D341Med (cell line): ENCODE measurements at places on chromosomes 16 and 17.

DNA sequence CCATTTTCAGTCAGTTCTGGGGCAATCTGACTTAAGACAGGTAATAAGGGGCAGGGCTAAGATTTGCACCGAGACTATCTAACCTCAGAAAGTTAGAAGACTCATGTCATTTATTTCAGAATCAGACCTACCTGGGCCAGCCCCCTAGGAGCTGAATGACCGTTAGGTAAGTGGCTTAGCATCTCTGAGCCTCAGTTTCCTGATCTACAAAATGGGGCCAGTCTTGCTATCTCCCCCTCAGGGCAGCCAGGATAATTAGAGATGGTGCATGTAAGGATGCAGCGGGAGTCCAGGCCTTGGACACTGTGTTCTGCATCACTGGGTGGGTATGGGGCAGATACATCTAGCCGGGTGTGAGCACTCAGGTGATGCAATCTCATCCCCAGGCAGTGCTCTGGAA is 10.4 kb upstream of the METTL22 start:
- DNase-seq = no peak

- DNase-seq = no peak
Observed at GRCh38 chr16:79623062-79623461, 22.5 kb upstream of the MAF start.

GRCh38 chr17:67377488-67378453 is 690 bp downstream of the PITPNC1 start:
- peak; percentile 84 for DNase-seq

DNA sequence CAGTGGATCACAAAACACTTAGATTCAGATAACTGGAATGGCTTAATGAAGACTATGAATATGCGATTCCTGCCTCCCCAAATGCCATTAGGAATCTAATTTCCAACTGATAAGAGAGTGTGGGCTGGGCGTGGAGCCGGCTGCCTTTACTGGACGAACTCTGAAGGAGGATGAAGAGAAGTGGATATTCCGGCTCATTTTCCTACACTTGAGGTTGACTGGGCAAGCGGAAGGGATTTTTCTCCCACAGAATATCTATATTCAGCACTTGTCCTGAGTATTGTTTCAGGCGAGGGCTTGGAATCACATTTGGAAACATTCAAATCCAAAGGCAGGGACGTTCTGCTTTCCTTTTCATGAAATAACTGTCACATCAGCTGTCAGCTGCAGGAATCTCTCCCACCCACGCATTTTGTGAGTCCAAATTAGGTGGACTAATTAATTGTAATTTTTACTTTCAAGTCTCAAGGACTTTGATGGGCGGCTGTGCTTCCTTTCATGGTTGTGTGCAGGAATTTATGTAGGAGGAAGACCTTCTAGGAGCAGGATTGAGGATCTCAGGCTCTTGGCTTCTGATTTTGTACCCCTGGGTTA is 138.5 kb downstream of the PITPNC1 start:
- no peak for DNase-seq

- DNase-seq = peak; percentile 90
Observed at GRCh38 chr17:21280081-21280518, 4.4 kb upstream of the MAP2K3 start.

- no peak for DNase-seq
Observed at GRCh38 chr16:21645261-21645721, 7.1 kb downstream of the IGSF6 start.

DNA sequence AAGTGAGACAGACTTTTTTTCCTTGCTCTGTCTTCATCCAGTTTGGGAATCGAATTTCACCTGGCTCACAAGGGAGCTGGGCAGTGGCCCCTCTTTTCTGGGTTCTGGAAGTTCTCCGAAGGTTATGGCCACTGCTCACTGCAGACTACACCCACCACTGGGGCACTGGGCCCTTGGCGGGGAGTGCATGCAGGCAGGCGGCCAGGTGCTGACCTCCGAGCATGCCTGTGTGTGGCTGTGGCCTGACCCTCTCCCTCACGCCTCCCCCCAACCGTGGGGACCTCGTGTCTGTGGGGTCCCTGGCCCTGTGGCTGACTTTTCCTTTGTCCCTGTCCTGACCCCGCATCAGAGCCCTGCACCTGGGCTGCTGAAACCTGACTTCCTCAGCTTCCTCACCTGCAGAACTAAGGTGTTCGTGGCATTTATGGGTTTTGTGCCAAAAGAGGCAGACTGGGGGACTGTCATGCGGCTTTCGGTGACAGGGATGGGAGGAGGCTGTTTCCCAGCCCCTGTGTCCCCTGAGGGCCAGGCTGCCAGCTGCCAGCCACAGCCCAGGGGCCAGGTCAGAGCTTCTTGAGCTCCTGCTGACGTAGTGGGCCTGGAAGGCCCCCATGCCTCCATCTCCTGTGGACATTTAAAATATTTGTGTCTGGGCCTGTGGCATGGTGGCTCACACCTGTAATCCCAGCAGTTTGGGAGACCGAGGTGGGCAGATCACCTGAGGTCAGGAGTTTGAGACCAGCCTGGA is 21.4 kb downstream of the ASPSCR1 start:
- DNase-seq = no peak

DNA sequence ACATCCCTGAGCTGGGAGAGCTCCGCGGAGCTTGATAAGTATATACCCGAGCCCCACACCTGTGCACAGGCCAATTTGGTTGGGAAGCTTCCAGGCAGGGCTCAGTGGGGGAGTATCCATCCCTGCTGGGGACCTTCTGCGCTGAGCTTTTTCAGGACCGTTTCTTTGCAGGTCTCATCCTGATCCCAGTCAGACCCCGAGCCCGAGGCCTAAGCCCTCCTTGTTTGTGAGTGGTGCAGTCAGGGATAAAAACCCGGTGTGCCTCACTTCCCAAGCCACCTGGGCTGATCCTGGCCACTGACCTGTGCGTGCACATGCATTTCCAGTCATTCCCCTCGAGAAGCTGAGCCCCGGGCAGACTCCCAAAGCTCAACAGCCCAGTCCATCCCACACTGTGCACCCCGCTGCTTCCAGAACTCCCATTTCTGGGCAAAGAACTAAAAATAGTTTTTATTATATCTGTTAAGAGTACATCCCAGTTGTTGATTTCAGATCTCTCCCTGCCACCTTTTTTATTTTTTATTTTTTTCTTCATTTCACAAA is 27.3 kb upstream of the NAT9 start:
- DNase-seq = no peak

DNA sequence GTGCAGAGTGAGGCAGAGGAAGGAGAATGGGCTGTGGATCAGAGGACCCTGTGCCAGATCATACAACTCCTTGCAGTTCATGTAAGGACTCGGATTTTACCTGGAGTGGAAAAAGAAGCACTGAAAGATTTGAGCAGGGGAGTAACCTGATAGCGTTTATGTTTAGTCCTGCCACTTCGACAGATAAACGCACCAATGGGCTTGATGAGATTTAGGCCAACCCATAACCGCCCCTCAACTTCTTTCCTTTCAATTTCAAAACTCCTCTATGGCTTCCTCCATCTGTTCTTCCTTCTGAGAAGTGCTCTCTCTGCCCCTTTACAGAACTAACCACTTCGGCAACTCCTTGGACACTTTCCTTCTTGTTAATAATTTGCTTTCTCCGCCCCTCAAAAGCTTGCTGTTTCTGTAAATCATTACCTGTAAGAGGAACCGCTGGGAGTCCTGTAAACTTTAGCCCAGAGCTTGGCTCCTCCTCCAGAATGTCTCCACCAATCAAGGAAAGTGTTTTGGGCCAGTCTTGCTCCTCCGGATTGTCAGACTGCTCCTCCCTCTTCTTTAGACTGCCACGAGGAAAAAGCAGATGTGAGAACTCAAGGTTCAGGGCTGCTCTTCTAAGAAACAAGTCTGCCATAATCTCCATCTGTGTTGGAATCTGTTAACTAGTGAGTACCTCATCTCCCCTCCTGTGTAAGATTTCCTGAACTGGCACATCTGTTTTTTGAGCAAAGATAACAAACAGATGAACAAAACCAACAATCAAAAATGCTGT is at the start of gene ACSM3:
TSS of gene ACSM3 (plus strand) at position 554 of the 772 bp plus-strand sequence. CDS start 6,021 bp downstream, outside the sequence.
- DNase-seq = no peak

DNA sequence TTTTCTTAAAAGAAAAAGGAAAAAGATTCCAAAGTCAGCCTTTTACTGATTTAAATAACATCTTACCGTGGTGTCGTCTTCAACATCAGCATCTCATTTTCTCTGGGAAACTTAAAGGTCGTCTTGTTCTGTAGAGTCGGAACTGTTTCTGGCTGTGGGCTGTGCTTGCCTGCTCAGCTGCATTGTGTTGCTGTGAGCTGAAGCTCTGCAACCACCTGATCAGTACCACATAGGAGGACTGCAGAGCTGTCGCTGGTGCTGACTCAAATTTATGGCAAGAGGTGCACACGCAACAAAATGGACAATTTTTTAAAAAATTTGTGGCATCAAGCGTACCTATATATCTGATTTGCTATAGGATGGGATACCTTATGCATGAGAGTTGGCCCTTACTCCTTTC is at the start of gene OMG:
TSS of gene OMG (minus strand) at position 150 of the 400 bp plus-strand sequence. CDS start 908 bp downstream, outside the sequence.
- no peak for DNase-seq

- DNase-seq = no peak
Observed at GRCh38 chr17:75191584-75191983, 8.8 kb upstream of the SUMO2 start.

DNA sequence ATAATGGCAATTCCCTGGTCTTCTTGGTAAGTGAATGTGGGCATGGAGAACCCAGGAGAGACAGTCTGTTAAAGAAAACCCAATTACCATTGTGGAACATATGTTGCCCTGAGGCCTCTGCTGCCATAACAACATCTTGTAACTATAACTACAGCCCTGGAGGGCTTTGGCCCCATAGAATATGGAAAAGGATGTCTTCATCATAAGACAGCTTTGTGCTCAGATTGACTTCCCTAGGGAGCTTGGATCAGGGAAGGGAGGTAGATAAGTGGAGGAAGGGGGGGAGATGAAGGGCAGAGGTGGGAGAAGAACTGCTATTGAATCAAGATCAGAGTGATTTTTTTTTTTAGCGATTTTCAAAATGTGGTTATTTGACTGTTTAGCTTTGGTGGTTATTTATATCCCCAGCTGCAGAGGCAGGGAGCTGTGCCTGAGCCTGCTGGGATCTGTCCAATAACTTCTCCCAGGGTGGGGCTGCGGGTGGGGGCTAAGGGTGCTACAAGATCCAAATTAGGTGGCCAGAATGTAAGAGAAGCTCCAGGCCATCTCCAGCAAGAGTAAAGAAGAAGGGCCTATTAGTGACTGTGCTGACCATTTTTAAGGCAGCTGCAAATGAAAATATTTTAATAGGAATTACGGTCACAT is 5.3 kb upstream of the KAT7 start:
- DNase-seq = peak; percentile 79

DNA sequence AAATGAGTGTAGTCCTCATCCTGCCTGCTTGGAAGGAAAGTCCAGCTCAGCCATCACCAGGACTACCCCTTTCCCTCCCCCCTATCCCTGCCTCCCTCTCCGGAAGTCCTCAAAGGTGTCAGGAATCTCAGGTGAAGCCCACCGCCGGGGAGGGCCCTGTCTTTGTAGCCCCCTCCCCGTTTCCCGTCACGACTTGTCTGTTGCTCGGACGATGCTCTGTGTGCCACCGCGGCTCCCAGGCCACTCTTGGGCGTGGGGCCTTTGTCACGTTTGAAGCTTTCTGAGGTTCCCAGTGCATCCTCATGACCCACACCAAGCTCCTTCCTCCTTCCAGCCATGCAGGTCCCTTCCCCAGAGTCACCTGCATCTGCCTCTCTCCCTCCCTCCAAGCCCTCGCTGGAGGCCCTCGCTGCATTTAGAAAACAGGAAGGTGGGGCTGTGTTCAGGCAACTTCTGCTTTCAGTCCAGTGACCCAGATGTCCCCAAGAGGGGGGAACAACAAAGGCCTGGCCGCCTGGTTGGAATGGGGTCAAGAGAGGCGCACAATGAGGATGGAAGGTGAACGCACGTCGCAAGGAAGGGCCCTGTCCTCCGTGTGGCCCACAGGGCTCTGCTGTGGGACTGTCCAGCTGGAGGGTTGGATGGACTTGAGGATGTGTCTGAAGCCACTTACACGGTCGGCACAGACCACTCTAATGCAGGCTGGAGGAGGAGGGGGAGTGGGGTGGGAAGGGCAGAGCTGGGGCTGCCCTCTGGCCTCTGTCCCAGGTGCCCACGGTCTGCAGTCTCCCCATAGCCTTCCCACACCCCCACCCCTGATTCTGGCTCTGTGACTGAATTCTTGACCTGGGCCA is 59.9 kb downstream of the OR1D5 start:
- no peak for DNase-seq

DNA sequence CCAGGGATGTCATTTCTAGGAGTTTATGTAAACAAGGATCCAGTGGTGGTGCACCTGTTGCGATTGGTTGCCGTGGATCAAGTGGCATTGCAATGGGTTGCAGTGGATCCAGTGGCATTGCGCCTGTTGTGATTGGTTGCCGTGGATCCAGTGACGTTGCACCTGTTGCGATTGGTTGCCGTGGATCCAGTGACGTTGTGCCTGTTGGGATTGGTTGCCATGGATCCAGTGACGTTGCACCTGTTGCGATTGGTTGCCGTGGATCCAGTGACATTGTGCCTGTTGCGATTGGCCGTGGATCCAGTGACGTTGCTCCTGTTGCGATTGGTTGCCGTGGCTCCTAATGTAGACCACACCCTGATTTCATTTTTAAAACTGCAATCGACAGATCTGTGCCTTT is 56.2 kb upstream of the CRISPLD2 start:
- no peak for DNase-seq

DNA sequence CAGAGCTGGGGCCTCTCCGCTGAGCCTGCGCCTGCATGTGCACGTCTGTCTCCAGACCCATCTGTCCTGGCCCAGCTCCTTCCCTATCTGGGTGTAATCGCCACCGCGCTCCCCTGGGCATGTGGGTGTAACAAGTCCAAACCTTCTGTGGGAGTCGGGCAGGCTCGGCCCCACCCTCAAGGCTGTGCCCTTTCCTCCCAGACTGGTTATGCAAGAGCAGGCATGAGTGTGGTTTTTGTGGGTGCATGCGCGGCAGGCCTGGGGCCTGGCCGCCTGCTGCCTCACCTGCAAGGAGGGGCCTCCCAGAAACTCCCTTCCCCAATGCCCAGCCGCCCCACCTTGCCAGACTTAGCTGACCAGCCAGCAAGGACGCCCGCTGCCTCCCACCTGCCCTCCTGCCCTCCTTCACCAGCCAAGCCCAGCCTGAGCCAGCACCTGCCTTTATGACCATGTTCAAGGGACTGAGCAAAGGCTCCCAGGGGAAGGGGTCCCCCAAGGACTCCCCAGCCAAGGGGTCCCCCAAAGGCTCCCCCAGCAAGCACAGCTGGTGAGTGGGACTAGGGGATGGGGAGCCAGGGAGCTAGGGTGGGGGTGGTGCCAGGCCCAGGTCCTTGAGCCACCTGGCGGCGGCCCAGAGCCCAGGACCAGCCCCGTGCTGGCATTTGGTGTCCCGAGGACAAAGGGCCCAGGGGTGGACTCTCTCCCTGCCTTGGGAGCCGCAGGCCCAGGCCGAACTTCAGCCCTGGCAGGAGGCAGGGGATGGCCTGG is at the start of gene EVPLL:
TSS of gene EVPLL (plus strand) at position 342 of the 768 bp plus-strand sequence. CDS start 3,160 bp downstream, outside the sequence.
- peak; percentile 68 for DNase-seq

DNA sequence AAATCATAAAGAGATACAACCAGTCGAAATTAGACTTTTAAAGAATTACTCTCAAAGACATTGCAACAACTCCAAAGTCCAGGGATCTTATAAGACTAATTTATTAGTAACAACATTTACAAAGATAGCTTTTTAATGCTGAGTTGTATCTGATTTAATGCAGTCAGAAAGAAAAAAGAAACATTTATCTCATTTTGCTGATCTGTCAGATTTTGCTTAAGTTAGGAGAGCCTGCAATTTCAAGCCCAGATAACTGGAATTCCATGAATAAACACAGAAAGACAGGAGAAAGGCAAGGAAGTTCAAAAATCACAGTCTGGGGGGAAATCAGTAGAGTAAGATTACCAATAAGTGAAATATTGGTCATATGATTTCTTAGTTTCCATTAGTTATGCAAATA is 22.9 kb downstream of the SLFN11 start:
- DNase-seq = no peak

- DNase-seq = peak; percentile 86
Observed at GRCh38 chr16:53131363-53132071, 76.7 kb downstream of the CHD9 start.
